Mesendoderm (in vitro differentiated cells): ENCODE measurements at places on chromosomes 5 and 9.
A peak's percentile ranks its signal among the peaks of the same experiment; 100 is the strongest.

- no peaks in the 10 kb centered on the region for H3K36me3 ChIP-seq
- no peaks in the 10 kb centered on the region for H3K27me3 ChIP-seq
- DNase-seq, result peak; percentile 9
- H3K4me1 ChIP-seq, result no peaks in the 10 kb centered on the region
Measured at GRCh38 chr5:93746406-93747056, 5.1 kb upstream of the POU5F2 start.

- no peak overlapping the region for H3K27ac ChIP-seq
- no peak overlapping the region for H3K4me3 ChIP-seq
- no peaks in the 10 kb centered on the region for H3K4me1 ChIP-seq
- H3K27me3 ChIP-seq, result no peaks in the 10 kb centered on the region
- no peak for DNase-seq
- no peaks in the 10 kb centered on the region for H3K36me3 ChIP-seq
Measured at GRCh38 chr5:166719991-166720390, 1571.5 kb upstream of the WWC1 start.

DNA sequence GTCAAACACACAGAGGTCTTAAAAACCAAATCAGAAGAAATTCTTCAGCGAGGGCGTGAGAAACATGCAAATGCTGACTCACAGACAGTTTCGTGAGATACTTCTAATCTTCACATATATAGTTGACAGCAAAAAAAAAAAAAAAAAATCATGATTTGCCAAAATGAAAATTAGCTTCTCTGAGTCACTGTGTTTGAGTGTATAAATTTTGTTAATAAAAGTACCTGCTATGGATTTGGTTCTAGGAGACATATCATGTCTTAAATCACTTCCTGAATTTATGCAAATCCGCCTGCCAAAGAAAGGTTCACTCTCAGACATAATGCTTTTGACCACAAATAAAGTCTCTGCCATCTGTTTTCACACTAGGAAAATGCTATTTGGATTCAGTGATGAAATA, 114.3 kb downstream of the SLC1A3 start:
- DNase-seq, result no peak
- no peaks in the 10 kb centered on the region for H3K27me3 ChIP-seq
- no peaks in the 10 kb centered on the region for H3K4me1 ChIP-seq
- no peak overlapping the region for H3K4me3 ChIP-seq

- no peaks in the 10 kb centered on the region for H3K27me3 ChIP-seq
- H3K27ac ChIP-seq, result no peak overlapping the region
- no peaks in the 10 kb centered on the region for H3K36me3 ChIP-seq
- peak; percentile 57 for DNase-seq
Measured at GRCh38 chr9:76302947-76303550, 91.2 kb downstream of the RFK start.

DNA sequence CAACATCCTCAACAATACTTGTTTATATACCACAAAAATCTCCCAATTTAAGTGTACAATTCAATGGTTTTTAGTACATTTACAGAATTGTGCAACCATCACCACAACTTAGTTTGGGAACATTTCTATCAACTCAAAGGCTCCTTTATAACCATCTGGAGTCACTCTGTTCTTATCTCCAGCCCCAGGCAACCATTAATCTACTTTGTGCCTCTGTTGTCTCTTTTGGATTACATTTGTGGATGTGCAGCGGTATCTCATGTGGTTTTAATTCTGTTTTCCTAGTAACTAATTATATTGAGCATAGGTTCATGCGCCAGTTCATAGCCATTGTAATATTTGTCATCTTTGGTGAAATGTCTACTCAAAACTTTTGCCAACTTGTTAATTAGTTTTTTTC, 14.4 kb downstream of the ADAMTS19 start:
- no peak overlapping the region for H3K27ac ChIP-seq
- H3K36me3 ChIP-seq, result no peaks in the 10 kb centered on the region
- H3K4me1 ChIP-seq, result no peaks in the 10 kb centered on the region
- H3K27me3 ChIP-seq, result no peaks in the 10 kb centered on the region
- no peak overlapping the region for H3K4me3 ChIP-seq
- peak; percentile 30 for DNase-seq

- no peaks in the 10 kb centered on the region for H3K27me3 ChIP-seq
- no peak overlapping the region for H3K27ac ChIP-seq
- H3K4me1 ChIP-seq, result no peaks in the 10 kb centered on the region
- no peak overlapping the region for H3K4me3 ChIP-seq
- no peaks in the 10 kb centered on the region for H3K36me3 ChIP-seq
Measured at GRCh38 chr5:171882118-171882517, 96.5 kb downstream of the SMIM23 start.

DNA sequence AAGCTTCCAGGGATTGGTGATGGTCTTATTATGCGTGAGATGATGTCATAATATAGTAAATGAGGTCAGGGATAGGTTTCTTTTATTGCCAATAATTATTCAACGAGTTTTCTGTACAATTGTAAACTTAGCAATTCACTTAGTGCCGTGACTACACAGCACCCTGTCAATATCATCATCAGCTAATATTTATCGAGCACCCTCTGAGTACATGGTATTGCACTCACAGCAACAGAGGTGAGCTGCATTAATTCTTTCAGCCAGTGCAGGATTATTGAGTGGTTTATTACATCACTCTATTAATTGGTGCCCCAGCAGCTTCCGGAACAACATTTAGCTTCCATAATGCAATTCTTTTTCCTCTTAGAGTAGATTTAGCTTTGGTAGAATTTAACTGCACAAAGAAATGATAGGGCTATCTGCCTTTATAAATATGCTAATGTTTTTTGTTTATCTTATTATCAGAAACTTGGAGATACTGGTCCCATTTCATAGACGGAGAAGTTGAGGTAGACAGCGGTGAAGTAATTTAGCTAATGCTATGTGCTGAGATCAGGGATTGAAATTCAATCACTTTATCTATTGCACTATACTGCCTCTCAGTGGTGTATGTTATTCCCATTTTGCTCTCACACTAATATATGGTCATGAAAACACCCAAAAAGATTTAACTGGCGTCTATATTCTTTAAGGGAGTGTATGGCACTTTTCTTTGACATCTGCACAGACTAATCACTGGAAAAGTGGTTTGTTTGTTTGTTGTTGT, 726.1 kb upstream of the WWC1 start:
- no peaks in the 10 kb centered on the region for H3K27me3 ChIP-seq
- H3K27ac ChIP-seq, result no peak overlapping the region
- no peak overlapping the region for H3K4me3 ChIP-seq

DNA sequence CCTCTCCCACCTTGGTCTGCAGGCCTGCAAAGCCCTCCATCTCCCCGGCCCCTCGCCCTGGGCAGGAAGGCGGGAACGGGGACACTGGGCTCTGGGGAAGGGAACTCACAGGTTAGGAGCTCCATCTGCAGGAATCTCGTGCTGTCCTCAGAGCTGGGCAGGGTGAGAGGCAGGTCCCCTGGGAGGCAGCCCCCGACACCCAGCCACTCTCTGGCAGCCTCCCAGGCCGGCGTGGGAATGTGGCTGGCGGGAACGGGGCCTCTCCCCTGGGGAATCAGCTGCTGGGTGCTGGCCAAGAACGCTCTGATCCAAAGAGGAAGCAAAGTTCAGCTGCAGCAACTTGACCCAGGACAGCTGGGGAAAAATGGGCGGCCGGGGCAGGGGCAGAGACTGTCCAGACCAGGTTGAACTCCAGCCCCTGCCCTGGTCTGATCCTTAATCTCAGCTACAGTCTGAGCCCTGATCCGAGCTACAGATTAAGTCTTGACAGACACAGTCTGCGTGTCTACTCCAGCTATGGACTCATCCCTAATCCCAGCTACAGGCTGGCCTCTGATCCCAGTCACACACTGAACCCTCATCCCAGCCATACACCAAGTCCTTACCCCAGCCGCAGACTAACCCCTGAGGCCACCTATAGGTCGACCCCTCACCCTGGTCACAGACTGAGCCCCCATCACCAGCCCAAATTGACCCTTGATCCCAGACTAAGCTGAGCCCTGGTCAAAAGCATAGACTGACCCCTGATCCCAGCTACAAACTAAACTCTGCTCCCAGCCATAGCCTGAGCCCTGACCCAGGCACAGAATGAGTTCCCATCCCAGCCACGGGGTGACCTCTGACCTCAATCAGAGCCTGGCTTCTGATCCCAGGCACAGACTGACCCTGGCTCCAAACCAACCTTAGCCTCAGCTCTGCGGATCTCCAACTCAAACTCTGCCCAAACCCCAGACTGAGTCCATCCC, 37.3 kb upstream of the EGFL7 start:
- H3K4me3 ChIP-seq, result no peak overlapping the region

- peak; percentile 80 for DNase-seq
- peaks cover 2% of the 10 kb centered on the region for H3K36me3 ChIP-seq
- no peak overlapping the region for H3K4me3 ChIP-seq
- H3K27me3 ChIP-seq, result no peaks in the 10 kb centered on the region
Measured at GRCh38 chr5:83493644-83494043, 22.1 kb downstream of the VCAN start.

DNA sequence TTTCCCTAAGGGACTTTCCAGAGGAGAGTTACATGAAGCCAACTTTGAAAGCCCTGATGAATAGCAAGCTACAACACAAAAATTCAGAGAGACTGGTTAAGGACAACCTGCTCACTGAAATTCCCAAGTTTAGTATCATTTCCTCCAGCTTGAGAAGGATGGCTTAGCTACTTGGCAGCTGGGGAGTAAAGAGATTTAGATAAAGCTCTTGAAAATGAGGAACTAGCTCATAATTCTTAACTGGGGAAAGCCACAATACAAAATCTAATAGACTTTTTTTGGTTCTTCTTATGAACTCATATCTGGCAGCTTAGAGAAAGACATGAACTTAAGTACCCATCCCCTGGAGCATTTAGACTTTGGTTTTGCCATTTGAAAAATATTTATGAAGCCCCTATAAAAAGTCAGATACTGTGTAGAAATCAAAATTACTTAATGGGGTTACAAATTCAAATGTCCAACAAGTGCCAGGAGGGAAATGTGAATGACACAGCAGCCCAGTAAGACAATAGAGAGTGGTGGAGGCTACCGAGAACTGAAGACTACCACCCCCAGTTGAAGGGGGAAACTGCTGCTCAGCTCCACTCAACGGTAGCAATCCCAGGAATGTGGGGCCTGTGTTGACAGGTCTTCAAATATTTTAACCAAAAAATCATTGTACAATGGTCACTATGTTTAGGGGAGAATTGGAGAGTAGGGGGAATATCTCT, 79.4 kb upstream of the ADRB2 start:
- H3K4me1 ChIP-seq, result no peaks in the 10 kb centered on the region
- no peak overlapping the region for H3K4me3 ChIP-seq
- no peaks in the 10 kb centered on the region for H3K27me3 ChIP-seq
- no peaks in the 10 kb centered on the region for H3K36me3 ChIP-seq

DNA sequence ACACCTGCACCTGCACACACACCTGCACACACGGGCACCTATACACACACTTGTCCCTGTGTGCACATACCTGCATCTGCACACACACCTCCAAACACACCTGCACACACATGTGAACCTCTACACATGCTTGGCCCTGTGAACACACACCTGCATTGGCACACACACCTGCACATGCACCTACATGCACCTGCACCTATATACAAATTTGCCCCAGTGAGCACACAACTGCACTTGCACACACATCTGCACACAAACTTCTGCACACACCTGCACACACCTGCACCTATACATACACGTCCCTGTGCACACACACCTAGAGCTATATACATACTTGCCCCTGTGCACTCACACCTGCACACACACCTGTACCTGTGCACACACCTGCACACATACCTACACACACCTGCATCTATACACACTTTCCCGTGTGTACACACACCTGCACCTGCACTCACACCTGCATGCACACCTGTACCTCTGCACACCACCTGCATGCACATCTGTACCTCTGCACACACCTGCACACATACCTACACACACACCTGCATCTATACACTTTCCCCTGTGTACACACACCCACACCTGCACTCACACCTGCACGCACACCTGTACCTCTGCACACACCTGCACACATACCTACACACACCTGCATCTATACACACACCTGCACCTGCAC, 21.5 kb upstream of the LPCAT1 start:
- H3K36me3 ChIP-seq, result no peaks in the 10 kb centered on the region
- H3K4me1 ChIP-seq, result no peaks in the 10 kb centered on the region
- no peak for DNase-seq
- no peaks in the 10 kb centered on the region for H3K27me3 ChIP-seq
- no peak overlapping the region for H3K27ac ChIP-seq

- no peak overlapping the region for H3K4me3 ChIP-seq
- no peaks in the 10 kb centered on the region for H3K27me3 ChIP-seq
- no peaks in the 10 kb centered on the region for H3K4me1 ChIP-seq
- no peak for DNase-seq
- no peaks in the 10 kb centered on the region for H3K36me3 ChIP-seq
Measured at GRCh38 chr5:181212080-181212479, 7.1 kb upstream of the TRIM7 start.

DNA sequence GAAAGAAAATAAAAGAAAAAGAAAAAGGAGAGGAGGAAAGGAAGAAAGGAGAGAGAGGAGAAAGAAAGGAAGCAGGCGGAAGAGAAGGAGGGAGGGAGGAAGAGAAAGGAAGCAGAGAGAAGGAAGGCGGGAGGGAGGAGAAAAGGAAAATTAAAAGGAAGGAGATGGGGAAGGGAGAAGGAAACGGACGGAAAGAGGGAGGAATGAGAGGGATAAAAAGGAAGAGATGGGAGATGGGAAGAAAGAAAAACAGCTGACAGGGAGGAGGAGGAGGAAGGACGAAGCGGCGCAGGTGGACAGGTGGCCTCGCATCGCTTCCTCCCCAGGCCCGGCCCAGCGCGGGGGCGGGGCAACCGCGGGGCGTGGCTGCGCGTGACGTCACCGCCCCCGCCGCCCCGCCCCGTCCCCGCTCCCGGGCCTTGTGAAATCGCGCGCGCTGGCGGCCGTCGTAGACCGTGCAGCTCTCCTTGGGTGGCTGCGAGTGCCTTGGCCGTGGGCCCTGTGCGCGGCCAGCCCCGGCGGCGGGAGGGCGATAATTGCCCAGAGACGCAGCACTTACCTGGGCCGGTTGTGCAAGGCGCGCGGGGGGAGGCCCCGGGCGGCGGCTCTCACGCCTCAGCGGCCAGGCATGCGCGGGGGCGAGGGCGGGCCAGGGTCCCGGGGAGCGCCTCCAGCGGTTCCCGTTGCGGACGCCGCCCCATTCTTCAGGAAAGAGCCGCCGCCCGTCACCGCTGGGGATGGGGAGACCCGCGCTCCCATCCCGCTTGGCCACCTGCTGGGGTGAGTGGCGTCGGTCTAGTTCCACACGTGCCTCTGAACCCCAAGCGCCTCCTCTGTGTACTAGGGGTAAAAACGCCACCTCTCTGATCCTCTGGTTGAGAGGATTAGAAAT, 49.6 kb upstream of the FOXE1 start:
- DNase-seq, result peak; percentile 72
- no peak overlapping the region for H3K27ac ChIP-seq
- no peaks in the 10 kb centered on the region for H3K36me3 ChIP-seq
- H3K4me3 ChIP-seq, result peak overlapping the region; percentile 55
- H3K27me3 ChIP-seq, result no peaks in the 10 kb centered on the region
- H3K4me1 ChIP-seq, result peaks cover under 1% of the 10 kb centered on the region

DNA sequence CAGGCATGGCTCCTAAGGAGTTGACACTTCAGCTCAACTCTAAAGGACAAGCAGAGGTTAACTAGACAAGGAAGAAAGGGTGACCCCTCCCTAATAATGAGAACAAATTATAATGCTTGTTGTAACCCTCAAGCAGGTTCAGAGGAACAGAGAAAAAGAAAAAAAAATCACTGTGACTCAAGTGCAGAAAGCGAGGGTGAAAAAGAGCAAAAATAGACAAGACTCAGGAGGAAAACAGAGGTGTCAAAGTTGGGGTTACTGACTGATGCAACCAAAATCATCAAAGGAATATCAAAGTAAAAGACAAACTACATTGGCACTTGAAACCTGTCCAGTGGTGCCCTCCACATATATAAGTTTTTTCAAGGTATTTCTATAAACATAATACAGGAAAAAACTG, 28.4 kb downstream of the FBXW11 start:
- H3K36me3 ChIP-seq, result no peaks in the 10 kb centered on the region
- DNase-seq, result no peak
- H3K4me1 ChIP-seq, result no peaks in the 10 kb centered on the region
- no peaks in the 10 kb centered on the region for H3K27me3 ChIP-seq
